Dorsolateral prefrontal cortex (tissue), 122 donors: ENCODE measurements at places on chromosomes 1 and 21. TPM values are rescaled to one million over a fixed set of nuclear protein-coding genes. Genes with fewer than 3 reads are reported as not detected.
A peak's percentile ranks its signal among the peaks of the same experiment; 100 is the strongest.

DNA sequence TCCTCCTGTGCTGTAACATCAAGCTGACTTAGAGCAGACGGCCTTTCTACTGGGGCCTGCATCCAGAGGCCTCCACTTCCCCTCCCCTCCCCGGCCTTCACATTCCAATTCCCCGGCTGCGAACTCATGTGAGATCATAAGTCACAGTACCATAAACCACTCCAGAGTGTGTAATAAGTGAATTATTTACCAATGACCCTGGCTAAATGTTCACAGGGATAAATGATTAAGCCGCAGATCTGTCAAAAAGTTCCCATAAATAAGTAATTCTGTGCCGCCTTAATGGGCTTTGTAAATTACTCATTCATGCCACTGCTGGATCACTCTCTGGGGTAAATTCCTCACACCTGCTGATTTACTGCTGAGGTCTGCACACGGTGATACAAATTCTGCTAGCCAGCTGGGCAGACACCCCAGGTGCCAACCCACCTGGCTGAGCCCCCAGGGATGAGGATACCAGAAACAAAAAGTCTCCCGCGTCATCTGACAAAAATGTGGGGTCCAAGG lies 27.4 kb upstream of the KIRREL1 start:
- DNase-seq: no peak

DNA sequence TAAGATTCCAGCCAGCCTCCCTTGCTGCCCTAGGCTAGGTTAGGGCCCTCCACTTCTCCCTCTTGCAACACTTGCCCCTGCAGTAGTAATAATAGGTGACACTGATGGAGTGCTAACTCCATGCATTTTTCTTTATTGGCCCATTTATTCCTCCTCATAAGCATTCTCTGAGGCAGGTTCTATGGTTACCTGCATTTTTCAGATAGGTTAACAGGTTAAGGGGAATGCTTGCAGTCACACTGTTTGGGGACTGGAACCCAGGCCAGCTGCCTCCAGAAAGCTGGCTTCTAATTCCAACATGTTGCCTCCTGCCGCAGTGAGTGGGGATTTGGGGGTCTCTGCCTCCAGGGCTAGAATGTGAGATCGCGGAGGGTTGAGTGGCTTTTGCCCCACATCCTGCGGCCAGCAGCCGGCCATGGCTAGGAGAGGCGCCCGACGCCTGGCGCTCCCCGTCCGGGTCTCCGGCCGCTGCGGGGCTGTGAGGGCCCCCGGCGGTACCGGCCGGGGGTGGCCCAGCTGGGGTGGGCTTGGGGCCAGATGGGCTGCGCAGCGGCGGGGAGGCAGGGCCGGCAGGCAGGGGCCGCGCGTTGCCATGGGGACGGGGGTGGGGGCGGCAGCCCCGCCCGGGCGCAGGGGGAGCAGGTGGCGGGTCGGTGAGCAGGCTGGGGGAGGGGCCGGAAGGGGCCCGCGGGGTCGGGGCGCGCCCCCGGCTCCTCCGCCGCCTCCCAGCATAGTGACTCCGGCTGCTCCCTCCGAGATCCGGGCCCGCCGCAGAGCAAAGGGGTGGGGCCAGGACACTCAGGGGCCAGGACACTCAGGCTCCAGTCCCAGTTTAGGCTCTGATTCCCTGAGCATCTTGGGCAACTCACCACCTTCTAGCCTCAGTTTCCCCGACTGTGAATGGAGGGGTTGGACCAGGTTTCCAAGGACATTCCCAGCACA lies 68.4 kb upstream of the SSBP3 start:
- DNase-seq: no peak

Gene PLPPR5
- 13.2 TPM for total RNA-seq

DNA sequence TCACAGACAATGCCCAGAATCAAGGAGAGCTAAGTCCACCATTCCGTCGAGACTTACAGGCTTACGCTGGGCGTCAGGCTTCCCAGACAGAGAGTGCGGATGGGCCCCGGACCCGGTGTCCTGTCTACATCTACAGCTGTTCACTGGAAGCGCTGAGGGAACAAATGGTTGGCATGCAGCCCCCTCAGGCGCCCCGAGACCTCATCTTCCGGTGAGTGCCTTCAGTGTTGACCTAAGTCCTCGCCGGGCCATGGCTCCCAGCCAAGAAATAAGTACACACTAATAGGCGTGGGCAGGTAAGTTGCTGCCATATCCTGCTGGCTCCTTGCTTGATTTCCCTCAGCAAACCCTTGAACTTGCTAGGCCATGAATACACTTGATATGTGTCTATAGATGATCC lies 26.2 kb downstream of the HYI start:
- DNase-seq: no peak

- DNase-seq: no peak
These were observed 252.0 kb downstream of the PTBP2 start for GRCh38 chr1:96973605-96974004.

Gene SYCP1
- not detected for total RNA-seq

Gene SH2D5
- 88.5 TPM for total RNA-seq

DNA sequence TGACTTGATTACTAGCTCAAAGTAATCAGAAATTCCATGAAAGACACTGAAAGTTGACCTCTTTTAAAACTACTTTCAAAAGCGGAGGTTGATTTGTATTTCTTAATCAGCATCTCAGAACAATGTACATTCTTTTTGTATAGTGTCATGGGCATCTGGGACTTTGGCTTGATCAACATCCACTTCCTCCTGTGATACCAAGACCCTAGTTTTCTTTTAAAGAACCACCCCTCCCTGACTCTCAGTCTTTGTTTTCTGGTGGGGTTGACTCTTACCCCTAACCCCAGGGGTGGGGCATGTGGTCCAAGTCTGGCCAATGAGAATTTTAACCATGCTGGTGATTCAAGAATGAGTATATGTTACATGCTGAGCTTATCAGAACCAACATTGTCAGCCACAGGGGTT lies 21.7 kb upstream of the IRF2BP2 start:
- no peak for DNase-seq

GRCh38 chr1:19975423-19976193 lies 3.8 kb downstream of the PLA2G2A start:
- no peak for DNase-seq

Gene CSF3R
- total RNA-seq: 7.6 TPM

Gene NKAIN1
- 8.2 TPM for total RNA-seq

GRCh38 chr1:27567971-27568299 lies 36.0 kb downstream of the AHDC1 start:
- no peak for DNase-seq

DNA sequence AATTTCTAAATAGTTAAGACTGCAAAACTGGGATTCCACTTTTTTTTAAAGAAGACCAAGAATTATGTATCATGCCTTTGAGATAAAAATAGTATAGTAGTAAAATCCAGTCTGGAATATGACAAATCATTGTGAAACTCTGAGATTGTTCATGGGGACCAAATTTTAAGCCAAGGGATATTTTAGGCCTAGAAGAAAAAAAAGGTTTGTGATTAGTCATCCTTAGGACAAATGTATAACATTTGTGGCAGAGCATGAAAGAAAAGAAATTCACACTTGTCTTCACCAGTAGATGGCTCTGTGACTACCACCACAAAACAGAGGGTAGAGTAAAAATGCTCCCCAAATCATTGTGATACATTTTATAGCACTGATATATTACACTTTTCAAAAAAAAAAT lies 226.1 kb downstream of the KCTD3 start:
- DNase-seq: no peak

Gene L1TD1
- total RNA-seq: 0.14 TPM

Gene ADAMTS4
- total RNA-seq: 58.8 TPM

- DNase-seq: no peak
These were observed 11.2 kb downstream of the THEMIS2 start for GRCh38 chr1:27883536-27883935.

Gene CFHR1
- total RNA-seq: not detected

- DNase-seq: no peak
These were observed 57.3 kb downstream of the SLC25A24 start for GRCh38 chr1:108142773-108143394.

- peak; percentile 55 for DNase-seq
These were observed 93.5 kb downstream of the SIK1 start for GRCh38 chr21:43333298-43334062.

Gene SPRR1B
- not detected for total RNA-seq

- DNase-seq: no peak
These were observed 147.0 kb downstream of the CLEC20A start for GRCh38 chr1:178349801-178350200.

DNA sequence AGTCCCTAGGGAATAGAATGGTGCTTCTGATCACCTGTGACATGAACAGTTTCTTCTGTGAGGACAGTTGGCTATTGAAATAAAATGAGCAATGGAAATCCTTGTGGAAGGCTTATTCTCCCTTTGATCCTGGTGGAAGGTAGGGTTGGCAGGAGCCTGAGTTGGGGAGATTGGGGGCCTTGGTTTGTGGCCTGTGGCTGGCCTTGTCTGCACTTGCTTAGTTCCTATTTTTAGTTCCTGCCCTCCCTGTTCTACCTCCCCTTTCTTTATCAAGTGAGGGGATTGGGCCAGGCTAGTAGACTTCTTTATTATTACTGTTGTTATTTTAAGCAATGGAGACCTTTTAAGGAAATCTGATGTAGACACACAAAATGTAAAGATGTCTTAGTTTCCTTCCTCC lies 8.2 kb downstream of the DMRTB1 start:
- DNase-seq: no peak

Gene HSD3B2
- total RNA-seq: not detected

DNA sequence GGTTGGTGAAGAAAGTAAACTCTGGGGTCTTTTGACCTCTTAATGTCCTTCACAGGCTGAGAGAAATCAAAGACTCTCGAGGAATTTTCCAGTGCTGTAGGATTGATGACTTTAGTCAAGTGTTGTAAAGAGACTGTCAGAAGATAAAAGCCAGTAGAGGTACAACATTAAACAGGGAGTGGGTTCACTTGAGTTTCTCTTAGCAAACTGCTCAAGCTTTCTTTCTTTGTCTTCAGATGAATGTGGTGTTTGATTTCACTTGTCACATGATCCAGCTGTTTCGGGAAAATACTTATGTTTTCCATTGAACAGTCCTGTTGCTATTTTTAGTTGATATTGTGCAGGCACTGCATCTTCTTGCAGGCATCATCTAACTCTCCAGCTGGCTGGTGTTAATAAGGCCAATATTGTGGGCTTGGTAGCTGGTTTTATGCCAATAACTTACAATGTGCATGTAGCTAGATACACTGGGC lies 45.6 kb downstream of the XCL2 start:
- no peak for DNase-seq

Gene ATP5PF
- 105 TPM for total RNA-seq

DNA sequence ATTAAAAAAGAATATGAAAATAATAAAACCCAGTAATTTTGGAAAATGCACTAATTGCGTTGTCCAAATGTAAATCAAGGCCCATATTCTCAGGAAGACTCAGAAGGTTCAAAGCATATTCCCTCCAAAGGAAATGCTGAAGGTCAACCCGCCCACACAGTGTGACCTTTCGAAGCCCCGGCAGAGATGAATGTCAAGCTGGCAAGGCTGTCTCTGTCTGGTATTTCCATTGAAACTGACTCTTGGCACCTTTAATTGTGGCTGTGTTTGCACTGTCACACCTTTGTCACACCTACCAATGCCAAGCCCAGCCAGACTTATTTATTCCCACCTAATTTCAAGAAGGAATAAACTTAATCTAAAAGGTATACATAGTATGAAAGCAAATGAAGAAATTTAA lies 82.5 kb downstream of the NTPCR start:
- no peak for DNase-seq

- no peak for DNase-seq
These were observed 860.8 kb downstream of the BRINP3 start for GRCh38 chr1:189616893-189617292.

Gene MED8
- total RNA-seq: 38.4 TPM

DNA sequence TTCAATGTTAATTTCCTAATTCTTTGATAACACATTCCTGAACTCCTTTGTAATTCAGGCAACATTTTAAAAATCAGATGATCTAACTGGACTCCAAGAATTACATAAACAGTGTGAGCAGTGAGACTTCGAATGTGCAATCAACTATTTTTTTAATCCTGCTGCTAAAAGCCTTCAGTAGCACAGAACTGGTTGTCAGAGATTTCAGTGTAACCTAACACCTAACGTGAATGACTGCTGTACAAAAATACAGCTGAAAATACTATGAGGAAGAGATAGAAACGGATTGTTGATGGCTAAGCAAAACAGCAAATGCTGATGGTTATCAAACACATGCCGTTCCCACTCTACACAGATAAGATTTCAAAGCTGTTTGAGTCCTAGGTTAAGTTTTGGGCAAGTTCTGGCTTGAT lies 46.1 kb downstream of the APP start:
- no peak for DNase-seq

DNA sequence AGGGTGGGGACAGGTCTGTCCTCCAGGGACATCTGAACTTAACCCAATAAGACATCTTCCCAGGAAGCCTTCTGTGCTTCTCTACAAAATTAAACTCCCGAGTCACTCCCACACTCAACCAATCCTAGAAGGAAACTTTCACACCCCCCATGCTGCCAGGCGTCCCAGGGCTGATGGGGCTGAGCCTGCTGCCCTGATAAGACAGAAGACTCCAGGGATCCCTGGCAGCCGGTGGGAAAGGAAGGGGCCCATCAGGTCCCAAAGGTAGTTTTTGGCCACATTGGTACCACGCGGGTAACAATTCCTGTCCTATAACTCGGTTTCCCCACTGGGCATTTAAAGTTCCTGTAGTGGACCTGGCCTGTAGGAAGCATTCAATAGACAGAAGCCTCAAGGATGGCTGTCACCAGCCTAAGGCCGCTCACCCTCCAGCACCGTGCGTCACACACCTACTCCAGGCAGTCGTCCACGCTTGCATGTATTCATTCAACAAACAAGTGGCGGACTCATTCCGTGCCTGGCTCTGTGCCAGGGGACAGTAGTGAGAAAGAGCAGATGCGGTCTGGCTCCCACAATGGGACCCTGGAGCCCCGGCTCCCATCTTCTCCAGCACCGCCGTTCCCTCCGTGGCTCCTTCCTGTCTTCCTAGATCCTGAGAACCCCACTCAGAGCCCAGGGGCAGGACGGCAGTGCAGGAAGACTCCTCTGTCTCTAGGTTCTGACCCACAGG lies 465.2 kb downstream of the NPHP4 start:
- DNase-seq: no peak

Gene PGBD2
- total RNA-seq: 8.3 TPM

Gene S100A5
- not detected for total RNA-seq

- DNase-seq: peak; percentile 68
These were observed 521 bp upstream of the NADK start for GRCh38 chr1:1778663-1779319.

DNA sequence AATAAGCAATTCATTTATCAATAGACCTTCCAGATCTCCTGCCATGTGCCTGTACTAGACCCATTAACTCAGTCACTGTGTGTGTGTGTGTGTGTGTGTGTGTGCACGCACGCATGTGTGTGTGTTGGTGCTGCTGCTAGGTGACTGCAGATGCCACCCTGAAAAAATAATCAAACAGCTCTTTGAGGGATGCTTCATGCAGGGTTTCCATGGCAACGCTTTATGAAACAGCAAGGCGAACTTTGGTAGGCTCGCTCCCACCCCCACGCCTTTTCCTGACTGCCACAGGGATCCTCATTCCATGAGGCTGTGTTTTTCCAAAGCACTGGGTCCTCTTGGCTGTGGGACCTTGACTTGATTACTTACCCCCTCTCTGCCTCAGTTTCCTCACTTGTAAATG lies 94.0 kb downstream of the HMGB4 start:
- peak; percentile 58 for DNase-seq

Gene UBASH3A
- total RNA-seq: not detected
